T follicular helper cell (primary cell): ENCODE measurements at places on chromosomes 4 and X.

DNA sequence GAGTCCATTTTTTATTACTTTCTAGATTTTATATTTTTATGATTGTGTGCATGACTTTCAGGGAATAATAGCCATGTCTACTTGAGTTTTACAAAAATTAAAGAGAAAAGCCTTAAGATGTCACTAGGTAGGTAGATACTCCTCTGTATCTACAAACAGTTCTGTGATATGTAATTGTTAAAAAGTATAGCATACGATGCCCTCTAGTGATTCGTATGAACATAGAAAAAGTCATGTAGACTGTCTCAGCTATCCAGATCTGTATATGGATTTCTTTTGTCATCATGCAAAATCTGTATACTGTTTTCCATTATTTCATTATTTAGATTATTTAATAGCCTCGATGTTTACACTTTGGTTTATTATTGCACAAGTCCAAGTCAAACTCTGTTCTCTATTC, 856.6 kb downstream of the CENPC start:
- DNase-seq = no peak

DNA sequence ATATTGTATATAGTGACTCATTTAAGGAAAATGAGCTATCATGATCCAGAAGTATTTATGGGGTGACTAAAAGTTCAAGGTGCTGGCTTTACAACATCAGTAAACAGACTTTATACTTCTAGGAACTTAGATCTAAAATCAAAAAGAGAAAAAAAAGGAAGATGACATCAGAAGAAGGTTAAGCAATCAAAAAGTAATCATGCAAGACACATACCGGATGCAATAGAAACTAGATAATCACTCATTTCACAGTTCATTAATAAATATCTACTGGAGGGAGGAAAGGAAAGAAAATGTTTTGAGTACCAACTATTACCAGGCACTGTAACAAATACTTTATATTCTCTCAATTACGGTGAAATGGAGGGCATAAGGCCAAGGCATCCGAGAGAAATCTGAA, 276.4 kb downstream of the SPRY1 start:
- no peak for DNase-seq

DNA sequence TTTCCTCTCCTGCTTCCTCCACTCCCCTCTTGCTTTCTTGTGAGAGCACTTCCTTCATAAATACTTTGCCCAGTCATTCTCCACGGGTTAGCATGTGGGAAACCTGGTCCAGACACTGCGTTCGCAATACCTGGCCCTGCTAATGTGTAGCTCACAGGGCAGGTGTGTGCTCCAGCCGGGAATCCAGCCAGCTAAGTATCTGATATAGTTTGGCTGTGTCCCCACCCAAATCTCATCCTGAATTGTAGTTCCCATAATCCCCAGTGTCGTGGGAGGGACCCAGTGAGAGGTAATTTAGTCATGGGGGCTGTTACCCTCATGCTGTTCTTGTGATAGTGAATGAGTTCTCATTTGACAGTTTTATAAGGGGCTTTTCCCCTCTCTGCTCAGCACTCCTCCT, 32.2 kb upstream of the STX18 start:
- no peak for DNase-seq

DNA sequence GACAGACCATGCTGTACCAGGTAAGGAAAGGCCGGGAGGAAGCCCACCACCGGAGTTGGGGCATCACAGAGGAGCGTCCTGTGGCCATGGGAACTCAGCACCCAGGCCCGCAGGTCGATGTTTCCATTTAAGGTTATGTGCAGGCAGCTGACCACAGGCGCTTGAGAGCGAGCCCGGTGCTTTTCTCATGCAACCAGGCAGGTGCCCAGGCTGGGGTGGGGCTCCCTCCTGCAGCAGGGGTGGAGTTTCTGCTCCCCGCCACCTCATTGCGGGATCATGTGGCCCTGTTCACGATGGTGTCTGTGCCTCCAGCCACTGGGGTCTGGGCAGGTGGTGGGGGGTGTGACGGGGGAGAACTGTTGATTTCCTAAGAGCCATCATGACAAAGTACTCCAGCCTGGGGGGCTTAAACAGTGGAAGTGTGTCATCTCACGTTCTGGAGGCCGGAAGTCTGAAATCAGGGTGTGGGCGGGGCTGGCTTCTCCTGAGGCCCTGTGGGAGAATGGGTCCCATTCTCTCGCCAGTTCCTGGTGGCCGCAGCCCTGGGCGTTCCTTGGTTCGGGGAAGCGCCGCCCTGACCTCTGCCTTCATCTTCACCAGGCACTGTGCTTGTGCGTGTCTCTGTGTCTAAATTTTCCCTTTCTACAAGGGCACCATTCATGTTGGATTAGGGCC, 60.9 kb downstream of the CPZ start:
- DNase-seq = no peak

DNA sequence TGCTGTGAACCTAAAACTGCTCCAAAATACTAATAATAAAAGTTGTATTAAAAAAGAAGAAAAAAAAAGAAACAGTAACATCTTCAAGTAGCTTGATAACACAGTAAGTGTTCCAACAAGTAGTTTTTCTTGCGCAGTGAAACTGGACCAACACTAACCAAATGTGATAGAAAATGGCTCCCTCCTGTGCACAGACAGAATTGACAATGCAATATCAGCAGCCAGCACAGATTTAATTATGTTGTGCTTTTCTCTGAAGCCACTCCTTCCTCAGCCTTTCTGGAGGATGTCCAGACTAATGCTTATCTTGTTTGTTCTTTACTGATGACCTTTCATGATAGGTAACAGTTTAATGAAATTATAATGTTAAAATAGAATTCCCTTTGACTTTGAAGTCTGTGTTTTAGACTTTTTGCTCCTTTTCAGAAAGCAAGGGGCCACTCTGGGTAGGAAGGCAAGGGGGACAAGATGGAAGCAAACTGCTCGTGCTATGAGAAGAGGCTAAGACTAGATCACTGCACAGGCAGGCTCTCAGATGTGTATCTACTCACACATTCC, 147.1 kb upstream of the RPL34 start:
- DNase-seq = no peak

GRCh38 chrX:18929775-18930174, 54.1 kb downstream of the PHKA2 start:
- DNase-seq = no peak

- no peak for DNase-seq
Measured at GRCh38 chr4:61532336-61533000, 332.3 kb downstream of the ADGRL3 start.

DNA sequence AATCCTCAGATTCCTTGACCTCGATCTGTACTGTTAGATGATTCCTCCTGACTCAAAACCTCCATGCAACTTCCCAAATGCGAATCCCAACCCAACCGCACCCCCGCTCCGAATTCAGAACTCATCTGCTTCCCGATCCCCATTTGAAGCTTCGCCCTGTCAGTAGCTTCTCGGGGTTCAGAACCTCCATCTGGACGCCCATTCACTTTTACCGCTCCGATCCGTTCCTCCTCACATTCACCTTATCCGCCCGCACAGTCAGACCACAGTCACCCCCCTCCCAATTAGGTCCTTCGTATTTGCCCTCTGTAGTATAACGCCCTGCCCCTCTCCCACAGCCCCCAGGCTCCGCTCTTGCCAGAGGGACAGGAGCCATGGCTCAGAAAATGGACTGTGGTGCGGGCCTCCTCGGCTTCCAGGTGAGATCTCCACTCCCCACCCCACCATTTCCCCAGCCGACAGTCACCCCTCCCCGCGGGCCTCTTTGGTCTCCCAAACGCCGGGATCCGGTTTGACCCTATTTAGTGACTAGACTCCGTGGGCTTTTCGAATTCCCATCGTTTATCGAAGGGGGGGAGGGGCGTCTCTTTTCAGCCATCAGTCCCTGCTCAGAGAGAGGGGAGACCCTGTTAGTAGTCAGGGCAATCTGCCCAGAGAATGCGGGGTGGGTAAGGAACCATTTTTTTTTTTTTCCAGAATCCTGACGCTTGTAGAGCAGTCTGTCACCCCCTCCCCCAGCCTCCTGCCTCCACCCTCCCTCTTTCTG, 691 bp downstream of the MAGED1 start:
- DNase-seq = no peak

DNA sequence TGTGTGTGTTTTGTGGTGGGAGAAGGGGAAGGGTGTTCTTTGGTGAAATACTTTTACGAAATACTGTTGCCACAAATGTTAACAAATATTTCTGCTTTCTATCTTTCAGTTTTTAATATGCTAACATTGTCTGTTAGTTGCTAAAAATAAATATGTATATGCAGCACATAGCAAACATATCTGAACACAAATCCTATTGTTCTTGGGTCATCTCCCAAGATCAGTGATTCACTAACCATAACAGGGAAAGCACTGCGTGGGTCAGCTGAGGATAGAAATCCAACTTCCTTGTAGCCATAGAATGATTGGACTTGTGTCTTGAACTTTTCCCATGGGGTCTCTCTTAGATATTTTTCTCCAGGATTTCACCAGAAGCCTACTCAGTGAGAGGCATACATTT, 250.3 kb upstream of the FAM47A start:
- no peak for DNase-seq

DNA sequence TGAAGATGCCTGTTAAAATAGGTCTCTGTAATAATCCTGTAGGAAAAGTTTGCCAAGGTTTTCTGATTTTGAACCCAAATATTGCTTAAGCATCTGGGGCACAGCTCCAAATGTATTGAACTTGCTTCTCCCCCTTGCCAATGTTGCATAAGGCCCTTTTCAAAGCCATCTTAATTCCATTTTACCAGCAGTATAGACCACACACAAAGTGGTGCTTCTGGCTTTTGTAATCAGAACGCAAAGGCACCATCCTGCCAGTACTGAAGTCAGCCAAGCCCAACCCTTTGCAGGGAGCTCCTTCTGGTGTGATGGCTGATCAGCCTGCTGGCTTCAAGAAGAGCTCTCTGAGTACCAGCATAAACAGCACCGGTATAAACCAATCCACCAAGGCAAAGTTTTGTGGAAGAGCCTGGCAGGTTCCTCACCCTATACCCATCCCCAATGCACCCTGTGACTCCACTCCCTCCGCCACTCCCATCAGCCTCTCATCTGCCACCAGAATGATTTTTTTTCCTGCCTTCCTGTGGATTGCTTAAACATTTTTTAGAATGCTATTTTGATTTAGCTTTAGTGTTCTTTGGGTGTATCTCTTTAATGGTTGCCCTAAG, 39.2 kb upstream of the USP9X start:
- DNase-seq = no peak

- DNase-seq = no peak
Measured at GRCh38 chr4:63937961-63938360, 471.3 kb downstream of the TECRL start.

DNA sequence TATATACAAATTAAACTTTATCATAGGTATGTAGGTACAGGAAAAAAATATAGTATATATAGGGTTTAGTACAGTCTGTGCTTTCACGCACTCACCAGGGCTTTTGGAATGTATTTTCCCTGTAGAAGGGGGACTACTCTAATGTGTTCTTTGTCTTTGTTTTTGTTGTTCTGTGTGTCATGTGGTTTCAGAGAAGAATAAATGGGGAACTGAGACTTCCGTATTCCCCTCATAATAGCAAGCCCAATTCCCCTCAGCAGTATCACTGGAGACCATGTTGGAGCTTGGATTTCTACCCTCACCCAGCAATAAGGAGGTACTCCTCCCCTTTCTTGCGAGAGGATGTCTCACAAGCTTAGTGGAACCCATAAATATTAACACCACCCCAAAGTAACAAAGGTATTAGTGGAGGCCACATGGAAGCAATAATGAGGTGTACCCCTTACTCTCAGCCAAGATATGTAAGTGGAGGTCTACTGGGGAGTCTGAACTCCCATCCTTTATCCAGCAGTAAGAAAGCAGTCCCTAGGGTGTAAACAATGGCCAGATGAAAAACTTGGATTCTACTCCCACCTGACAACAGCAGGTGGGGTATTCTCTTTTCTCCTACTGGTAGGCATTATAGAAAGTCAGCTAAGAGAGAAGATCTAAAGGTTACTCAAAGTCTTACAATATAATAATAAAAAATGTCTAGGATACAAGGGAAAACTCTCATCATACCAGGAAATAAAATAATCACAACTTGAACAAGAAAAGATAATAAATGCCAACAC, 805.4 kb upstream of the GALNTL6 start:
- no peak for DNase-seq
